ENCODE measurements at places on chromosomes 2 and 18. TPM values are rescaled to one million over a fixed set of nuclear protein-coding genes. Genes with fewer than 3 reads are reported as not detected.

ESPNL gene
- not detected for total RNA-seq

CAPN13 gene
- total RNA-seq, result 396 TPM

GAD1 gene
- total RNA-seq, result not detected

SUPT7L gene
- 34.2 TPM for total RNA-seq

DNA sequence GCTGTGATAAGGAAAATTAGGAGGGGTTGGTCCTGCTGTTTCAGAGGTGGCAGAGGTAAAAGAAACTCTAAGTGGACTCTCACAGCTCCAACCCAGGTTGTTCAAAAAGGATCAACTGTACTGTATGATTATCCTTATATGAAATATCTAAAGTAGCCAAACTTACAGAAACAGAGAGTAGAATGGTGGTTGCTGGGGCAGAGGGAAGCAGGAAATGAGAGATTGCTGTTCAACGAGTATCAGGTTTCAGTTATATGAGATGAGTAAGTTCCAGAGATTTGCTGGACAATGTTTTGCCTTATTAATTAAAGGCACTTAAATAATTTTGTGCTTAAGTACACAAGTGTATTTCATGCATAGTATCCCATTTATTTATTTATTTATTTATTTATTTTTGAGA, 972.0 kb upstream of the LRRTM1 start:
- no peak for DNase-seq

DNA sequence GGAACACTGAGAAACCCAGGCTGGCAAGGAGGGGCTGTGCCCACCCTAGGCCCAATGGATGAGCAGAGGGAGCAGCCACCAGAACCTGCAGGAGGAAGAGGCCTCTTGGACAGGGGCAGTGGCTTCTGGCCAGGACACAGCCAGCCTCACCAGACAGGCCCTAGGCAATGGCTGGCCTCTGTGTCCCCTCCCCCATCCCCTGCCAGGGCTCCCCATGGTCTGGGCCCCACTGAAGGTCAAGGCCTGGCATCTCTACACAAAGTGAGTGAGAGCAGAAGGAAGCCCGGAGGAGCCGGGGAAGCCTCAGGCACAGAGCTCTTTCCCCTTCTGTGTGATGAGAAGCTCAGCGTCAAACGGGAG, 6.3 kb downstream of the PRLH start:
- no peak for DNase-seq

DNA sequence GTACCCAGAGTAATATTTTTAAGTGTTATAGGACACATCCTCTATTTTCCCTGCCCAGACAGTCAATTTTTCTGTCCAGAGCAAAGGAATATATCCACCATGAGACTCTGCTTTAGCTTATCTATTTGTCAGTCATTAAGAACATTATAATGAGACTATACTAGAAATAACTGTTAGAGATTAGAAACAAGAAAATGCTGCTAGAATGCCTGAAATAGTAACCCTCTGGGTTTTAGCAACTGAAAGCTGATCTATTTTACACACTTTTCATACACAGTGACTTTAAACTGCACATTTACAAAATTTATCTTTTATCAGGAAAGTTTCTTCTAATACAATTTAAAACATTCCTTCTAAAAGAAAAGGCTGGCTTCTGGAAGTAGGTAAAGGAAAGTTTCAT, 39.6 kb downstream of the MBD2 start:
- DNase-seq, result no peak

GRCh38 chr2:73952499-73953446, 26.1 kb downstream of the DGUOK start:
- no peak for DNase-seq

DNA sequence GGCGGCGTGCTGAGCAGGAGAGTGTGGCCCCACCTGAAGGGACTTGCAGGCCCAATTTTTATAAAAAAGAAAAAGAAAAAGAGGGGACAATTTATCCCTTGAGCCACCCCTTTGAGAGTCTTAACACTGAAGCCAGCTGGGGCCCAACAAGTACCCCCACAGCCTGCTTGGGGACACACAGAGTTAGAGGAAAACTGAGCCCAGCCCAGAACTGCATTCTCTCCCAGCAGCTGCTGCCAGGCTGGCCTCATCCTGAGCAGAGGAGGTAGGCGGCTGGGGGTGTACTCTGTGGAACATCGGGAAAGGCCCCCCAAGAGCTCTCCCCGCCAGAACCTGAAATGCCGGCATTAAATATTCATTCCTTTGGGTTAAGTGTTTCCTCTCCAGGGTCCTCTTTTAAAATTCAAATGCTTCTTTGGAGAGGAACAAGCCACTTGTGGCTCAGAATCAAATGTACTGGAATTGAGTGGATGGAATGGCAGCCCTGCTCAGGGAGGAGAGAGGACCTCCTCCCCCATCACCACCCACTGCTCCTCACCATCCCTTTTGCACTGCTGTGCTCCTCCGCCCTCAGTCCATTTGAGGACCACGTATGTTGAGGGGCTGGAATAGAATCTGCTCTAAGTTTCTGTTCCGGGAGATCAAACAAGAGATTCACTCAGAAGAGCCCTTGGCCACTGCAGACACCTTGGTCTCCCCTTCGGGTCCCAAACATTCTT, 45.6 kb downstream of the C1QL2 start:
- DNase-seq, result no peak

- DNase-seq, result no peak
These were observed 133.1 kb downstream of the GCA start for GRCh38 chr2:162477011-162477410.

GRCh38 chr18:72197591-72197990, 346.6 kb downstream of the CBLN2 start:
- no peak for DNase-seq

DNA sequence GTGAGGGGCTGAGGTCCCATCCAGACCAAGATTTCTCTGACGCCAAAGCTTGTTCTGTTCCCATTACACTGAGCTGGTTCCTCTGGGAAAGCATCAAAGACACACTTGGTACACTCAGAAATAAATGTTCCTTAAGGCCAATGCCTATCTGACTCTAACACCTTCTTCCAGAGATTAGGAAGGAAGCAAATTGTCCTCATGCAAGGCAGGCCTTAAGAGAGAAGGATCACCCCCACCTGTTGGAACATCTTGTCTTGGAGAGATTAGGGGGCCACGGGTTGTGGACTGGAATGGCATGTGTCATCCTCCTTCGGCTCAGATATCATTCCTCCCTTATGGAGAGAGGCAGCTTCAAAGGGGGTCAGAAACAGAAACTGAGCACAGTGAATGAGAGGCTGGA, 100.2 kb downstream of the ANKRD44 start:
- DNase-seq, result no peak

DNA sequence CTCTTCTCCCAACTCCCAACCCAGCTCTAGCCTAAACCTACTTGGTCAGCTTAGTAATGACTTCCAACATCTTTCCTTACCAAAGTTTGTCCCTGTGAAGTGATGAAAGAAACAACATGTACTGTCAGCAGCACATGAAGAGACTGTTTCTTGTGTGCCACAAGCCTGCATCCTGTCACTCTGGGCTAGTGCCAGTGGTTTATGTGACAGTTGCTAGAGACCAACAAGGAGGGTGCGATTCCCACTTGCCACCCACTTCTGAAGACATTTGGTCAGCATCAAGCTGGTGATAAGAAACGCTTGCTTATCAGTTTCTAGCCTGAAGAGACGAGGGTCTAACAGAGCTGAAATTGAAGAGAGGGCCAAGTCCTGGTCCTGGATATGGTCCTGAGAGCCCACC, 132.6 kb downstream of the COL4A4 start:
- DNase-seq, result no peak

- no peak for DNase-seq
These were observed 142.7 kb upstream of the KLHL14 start for GRCh38 chr18:32915516-32915915.

DNA sequence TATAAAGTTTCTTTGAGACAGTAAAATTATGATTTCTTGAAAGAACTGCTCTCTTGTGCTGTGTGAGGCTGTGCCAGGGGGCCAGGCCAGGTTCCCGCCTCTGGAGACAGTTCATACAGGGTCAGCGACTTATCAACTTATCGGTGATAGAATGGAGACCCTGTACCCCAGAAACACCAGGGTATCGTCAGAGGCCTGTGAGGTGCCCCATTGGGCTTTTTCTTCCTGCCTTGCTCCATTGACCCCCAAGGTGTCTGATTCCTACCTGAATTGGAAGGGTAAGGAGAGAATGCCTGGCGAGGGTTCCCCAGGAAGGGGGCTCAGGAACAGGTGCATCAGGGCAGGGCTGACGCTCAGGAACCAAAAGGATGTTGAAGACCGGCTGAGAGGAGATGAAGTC, 4.3 kb downstream of the DLX1 start:
- no peak for DNase-seq

- DNase-seq, result peak; percentile 86
These were observed 9.9 kb downstream of the NFE2L2 start for GRCh38 chr2:177254433-177255226.

DNA sequence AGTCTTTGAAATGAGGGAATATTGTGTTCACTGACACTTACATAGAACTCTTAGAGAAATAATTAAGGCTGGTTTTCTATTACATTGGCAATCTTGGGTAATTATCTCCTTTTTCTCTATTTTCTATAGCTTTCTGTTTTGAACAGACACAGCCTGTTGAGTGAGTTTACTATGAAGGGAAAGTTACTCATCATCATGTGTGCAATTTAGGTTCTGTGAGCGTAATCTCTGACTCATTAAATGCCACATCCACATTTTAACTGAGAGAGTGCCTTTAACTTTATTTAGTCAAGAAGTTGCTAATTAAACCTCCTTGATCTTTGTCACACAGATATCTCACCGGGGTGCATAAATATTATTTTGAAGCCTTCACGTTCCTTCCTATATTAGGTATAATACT, 174.0 kb upstream of the SLC8A1 start:
- DNase-seq, result no peak

GRCh38 chr18:10128921-10129501, 215.2 kb downstream of the VAPA start:
- DNase-seq, result no peak

DNA sequence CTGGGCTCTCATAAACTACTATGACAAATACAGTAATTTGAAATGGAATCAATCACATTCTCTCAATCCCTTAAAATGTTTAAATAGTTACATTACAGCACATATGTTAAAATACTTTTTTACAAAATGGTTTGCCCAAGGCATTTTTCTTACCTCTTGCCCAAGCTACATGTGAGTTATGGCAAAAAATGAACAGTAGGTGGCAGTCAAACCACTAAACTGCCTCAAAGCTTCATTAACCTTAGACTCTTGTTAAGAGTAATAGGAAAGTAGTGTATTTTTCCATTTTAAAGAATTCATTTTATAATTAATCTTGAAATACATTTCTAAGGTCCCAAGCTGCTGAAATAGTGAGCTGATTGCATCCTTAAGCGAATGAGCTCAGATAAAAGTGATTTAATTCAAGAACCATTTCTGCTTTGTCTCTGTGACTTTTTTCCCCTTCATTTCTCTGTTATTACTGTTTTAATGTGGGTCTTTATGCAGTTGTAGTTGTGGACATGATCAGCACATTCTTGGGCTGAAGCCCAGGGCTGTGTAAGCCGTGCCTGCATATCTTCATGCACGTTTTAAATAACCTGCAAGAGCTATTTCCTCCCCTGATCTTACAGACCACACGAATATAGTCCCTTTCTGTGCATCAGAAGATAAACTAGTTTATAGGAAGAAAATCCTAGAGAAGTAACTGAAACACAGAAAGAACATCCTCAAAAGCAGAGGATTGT, 311.8 kb downstream of the LNPK start:
- no peak for DNase-seq

DNA sequence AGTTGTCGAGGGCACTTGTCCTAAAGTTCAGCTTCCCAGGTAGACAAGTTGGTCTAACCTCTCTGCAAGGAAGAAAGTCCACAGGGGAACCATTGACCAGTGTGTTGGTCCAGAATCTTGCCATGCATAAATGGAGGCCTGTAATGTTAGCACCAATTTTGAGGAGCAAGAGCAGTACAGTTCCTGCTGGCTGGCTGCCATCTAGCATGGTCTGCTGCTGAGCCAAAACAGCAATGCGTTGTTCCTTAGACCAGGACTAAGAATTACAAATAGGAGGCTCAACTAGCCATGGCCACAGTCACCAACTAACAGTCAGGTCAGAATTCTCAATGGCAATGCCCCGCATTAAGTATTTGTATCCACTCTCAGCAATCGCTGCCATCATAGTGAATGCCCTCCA, 72.8 kb upstream of the WIPF1 start:
- no peak for DNase-seq

All from Peyer's patch (tissue), 4 donors.